ENCODE measurements at places on chromosomes 13 and 19.

GRCh38 chr19:28466107-28467045 lies 746.6 kb downstream of the UQCRFS1 start:
- no peak for DNase-seq

DNA sequence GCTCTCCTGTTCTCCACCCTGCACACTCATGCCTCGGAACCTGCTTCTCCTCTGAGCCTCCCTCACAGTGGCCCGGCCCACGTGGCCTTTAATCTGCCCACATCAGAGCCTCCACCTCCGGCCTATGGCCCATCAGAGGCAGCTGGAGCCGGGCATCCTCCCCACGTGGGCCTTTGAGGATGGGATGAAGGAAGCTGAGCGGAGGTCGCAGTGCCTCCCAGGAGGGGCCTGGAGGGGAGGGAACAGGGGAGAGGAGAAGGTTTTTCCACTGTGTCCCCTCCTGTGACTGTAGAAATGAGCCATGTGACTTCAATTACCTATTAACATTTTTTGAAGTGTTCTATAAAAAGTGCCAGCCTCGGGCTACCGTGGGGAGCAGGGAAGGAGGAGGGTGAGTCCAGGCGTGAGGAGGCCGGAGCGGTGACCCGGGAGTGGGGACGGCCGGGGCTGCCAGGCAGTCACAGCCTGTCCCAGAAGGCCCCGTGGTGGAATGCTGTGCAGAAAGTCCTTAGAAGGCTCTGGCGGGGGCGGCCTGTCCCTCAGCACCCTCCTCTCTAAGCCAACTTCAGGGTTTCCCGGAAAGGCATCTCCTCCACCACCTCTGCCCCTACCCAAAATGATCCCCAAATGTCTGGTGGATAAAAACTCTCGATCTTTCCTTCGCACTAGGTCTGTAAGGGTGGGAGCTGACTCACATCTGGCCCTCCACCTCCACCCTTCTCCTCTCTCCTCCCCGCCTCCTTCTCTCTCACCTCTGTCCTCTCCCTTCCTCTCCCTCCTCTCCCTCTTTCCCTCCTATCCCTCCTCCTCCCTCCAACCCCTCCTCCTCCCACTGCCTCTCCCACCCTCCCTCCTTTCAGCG lies 24.8 kb upstream of the SLC1A5 start:
- no peak for DNase-seq

GRCh38 chr13:42247883-42248282 lies 24.1 kb upstream of the AKAP11 start:
- no peak for DNase-seq

DNA sequence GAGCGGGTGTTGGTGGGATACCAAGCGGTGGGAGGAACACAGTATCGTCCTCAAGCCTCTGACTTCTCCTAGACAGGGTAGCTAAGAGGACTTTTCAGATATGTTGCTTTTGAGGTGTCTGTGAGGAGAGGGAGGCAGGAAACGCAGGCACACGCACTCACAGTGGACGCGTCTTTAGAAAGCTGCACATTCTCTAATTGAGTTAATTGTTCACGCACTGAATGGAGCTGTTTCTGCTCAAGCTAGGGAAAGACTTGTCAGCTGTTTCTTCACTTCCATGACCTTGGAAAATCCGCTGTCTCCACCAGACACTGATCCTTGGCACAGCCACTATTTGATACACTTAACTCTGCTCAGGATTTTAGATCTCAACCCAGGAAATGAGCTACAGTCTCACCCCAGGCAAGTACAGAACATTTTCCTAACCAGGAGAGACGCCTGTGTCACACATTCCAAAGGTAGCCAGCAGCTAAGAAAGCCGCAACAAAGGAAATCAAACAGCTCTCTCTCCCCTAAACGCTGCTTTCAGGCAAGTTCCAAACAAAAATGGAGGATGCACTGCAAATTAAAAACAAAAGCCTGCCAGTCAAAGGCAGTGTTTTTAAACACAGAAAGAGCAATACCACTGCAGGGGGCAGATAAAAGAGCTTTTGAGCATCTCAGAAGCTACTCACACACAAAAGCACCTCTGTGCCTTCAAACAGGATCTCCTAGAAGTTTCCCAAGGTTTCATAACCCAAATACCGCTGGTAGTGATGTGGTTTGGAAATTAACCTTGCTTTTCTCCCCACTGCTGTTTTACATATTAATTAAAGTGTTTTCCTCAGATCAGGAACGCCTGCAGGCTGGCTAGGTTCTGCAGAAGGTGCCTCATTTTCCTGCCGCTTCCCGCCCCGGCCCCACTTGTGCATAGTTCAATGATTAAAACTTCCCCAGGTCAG lies 57.3 kb downstream of the IRS2 start:
- DNase-seq, result no peak

DNA sequence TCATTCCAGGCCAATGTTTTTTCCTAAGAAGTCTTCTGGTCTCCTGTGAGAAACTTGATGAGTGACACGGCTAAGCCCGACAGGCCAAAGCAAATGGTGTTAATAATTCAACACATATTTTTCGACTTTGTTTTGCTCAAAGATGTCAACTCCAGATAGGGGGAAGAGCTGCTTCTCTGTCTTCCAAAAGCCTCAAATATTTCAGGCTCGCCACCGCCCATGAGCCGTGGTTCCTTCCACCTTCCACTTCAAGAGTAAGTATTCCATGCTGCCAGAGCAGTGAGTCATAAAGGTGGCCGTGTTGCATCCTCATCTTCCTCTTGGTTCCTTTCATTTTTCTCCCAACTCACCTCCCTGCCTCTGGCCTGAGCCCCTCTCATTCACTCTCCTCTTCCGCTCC lies 272.6 kb downstream of the EFNB2 start:
- DNase-seq, result no peak
